ENCODE measurements at places on chromosomes 16 and 17.

- DNase-seq: peak; percentile 75
Observed at GRCh38 chr16:75105306-75106061, 11.1 kb downstream of the LDHD start.

- no peak for DNase-seq
Observed at GRCh38 chr17:82836823-82837357, 2.9 kb downstream of the ZNF750 start.

DNA sequence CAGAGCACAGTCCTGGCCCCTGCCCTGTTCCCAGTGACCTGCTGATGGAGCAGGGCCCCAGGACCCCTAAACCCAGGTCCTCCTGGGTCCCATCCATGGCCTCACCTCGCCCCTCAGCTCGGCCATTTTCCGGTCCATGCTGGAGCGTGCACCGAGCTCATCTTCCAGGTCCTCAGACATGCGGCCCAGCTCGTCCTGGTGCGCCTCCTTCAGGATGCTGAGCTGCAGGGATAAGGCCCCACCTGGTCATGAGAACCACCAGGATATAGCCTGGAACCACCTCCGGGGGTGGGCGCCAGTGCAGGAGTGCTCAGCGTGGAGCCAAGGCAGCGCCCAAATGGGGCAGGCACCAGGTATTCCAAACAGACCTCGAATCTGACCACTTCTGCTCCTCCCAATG, 17.9 kb downstream of the CCDC102A start:
- DNase-seq: no peak

DNA sequence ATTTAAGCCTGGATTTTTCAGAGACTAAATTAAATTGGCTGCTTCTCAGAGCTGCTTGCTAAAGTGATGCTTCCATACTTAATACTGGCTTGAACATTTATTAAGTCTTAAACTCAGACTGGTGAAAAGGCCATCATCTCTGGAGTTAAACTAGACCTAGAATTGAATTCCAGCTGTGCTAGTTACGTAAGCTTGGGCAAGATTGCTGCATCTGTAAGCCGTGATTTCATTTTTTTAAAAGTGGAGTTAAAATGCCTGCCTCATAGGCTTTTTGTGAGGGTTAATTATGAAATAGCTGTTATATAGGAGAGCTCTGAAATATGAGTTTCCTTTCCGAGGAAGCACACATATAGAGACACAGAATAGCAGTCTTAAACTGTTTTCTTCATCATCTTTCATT, 84.7 kb downstream of the VAT1L start:
- DNase-seq: no peak

DNA sequence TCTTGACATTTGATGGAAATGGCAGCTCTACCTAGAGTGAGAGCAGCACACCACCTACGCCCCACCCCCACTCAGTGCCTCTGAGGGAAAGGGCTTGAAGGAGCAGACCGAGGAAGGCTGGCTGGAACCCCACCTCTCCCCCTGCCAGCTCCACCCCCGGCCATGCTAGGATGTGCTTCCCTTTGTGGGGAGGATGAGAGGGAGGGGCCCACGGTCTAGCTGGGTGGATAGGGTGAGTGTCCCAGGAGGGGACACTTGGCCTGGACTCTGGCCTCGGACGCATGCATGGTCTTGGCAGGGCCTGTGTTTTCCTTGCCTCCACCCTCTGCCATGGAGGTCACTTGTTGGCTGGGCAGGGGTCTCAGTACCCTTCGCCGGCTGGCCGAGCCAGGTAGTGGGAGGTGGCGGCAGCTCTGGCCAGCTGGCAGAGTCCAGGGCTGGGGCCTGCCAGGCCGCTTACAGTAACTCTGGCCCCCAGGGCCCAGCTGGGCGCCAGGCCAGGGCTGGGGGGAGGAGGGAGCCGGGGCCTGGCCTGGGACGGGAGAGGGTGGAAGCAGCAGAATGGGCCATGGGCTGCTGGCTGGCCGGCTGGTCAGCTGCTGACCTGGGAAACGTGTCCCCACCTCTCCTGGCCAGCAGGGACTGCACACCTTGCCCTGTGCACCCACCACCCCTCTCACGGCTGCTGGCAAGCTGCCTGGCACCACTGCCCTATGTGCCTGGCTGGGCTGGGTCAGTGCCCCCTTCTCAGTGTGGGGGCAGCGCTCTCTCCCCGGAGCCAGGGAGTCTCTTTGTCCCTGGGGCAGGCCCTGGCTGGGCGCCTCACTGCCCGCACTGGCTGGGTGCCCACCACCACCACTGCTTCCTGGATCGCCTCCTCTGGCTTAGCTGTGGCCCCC, 23.0 kb downstream of the RARA start:
- peak; percentile 93 for DNase-seq

DNA sequence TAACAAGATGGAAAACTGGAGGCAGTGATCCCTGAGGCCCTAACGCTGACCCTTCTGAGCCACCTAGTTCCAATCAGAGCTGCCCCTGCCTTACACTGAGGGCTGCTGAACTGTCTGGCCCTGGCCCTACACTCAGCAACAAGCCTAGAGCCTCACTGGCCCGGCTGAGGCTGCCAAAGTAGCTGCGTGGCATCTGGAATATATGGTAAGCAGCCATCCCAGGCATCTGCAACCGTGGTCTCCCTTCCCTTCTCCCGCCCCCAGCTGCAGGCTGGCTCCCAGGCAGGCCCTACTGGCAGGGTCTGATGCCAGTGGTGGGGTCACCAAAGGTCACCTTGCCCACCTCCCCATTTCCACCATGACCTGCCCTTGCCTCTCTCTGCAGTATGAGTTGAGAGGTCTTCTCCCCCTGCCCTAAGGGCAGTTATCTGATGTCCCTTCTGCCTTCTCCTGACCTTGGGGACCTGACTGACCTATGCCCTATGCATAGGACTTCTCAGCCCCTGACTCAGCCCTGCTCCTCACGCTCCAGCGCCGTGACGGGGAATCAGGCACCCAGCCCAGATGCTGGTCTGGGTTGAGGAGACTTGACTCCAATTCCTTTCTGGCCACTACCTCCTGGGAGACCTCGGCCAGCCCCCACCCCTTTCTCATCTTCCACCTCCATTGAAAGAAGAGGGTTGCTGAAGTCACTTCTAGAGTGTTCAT, 45.3 kb downstream of the CPNE2 start:
- DNase-seq: no peak

- no peak for DNase-seq
Observed at GRCh38 chr16:2836646-2837508, 6.8 kb downstream of the ZG16B start.

DNA sequence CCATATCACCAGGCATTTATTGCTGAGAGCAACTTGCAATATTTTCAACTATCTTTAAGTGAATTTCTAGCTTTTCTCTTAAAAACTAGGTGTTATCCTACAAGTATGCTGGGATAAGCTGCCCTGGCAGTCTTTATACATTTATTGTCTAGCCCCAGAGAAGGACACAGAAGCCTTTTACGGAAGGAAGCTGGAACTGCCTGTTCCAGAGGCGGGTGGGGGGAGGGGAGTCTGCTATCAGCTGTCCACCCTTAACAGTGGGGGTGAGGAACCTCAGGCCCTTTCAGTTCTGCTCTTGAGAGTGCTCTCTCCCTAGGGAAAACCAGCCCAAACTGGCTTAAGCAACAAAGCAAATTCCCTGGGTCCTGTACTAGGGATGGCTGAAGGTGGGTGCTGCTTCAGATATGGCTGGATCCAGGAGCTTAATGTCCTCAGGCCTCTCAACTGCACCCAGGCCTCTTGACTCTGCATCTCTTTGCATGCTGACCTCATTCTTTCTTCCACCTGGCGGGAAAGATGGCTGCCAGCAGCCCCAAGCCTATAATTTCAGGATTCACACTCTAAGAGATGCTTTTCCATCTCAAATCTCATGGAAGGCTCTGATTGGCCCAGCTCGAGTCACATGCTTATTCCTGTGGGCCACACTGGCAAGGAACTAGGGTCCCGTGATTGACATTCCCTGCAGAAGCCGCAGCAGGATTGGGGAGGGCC, 16.6 kb downstream of the NAGPA start:
- DNase-seq: no peak

DNA sequence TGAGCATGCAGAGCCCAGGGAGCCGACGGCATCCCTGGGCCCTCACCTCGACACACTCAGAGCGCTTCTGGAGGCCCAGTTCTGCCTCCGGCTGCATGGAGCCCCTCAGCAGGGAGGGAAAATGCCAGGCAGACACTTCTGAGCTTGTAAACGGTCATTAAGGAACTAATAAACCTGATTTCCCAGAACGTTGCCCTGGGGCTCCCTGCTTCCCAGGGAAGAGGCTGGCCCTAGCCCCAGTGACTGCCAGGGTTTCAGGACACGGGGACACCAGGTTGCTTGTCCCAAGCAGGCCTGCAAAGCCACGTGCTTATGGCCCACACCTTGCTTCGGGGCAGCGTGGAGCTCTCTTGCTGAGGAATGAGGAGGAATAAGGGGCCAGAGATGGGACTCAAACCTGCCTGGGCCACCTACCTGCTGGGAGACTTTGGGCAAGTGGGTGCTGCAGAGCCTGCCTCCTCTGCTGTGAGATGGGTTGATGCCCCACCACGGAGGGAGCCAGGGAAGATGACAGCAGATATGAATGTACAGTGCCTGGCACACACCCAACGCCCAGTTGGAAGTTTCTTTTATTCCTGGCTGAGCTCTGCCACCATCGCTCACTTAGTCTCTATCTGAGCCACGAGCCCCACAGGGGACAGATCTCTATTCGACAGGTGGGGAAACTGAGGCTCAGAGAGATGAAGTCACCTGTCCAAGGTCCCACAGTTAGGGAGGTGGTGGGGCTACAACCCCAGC, 5.4 kb downstream of the RHBDF2 start:
- DNase-seq: no peak

- peak; percentile 46 for DNase-seq
Observed at GRCh38 chr17:81483085-81483861, 29.3 kb downstream of the ACTG1 start.

GRCh38 chr16:77540646-77541045, 105.8 kb upstream of the ADAMTS18 start:
- DNase-seq: no peak

- DNase-seq: no peak
Observed at GRCh38 chr17:48997103-48997826, at the start of gene IGF2BP1. Gene IGF2BP1, plus strand, starts transcription at chr17:48997385. Its CDS starts 361 bp downstream, at chr17:48997746.

- DNase-seq: no peak
Observed at GRCh38 chr17:41178843-41179616, 1.0 kb upstream of the KRTAP4-2 start.

DNA sequence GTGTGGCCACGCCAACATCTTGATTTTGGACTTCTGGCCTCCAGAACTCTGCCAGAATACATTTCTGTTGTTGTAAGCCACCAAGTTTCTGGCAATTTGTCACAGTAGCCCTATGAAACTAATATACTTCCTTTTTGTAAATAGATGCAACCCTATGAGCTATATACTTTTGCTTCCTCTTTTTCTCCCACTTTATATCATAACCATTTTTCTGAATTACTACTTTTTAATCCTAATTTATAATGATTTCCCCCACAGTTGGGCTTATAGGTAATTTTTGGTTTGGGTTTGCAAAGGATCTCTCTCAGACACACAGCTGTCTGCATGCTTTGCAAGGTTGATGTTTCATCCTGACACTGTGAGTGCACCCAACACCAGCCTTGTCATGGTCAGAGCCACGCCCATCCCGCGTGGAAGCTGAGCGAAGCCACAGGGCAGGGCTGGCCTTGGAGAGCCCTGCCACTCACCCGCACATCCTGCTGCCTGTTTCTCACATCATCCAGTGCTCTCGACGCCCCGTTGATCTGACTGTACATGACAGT, 5.8 kb downstream of the TRIM25 start:
- DNase-seq: peak; percentile 86

GRCh38 chr16:56999409-57000270, 10.3 kb downstream of the NLRC5 start:
- DNase-seq: no peak

DNA sequence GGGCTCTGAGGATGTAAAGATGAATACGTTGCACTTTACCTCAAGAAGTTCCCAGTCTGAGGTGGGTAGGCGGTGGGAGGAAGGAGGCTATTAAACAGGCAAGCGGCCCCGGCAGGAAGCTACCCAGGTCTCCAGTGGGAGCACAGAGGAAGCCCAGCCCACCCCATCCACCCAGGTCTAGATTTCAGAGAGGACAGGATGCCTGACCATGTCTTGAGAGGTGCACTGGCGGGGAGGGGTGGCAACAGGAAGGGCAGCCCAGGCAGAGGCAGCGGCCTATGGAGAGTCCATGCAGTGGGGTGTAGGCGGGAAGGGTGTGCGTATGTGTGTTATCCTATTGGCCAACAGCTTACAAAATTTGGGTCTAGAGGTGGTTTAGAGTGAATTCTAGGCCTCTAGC, 13.9 kb downstream of the SARM1 start:
- DNase-seq: no peak

DNA sequence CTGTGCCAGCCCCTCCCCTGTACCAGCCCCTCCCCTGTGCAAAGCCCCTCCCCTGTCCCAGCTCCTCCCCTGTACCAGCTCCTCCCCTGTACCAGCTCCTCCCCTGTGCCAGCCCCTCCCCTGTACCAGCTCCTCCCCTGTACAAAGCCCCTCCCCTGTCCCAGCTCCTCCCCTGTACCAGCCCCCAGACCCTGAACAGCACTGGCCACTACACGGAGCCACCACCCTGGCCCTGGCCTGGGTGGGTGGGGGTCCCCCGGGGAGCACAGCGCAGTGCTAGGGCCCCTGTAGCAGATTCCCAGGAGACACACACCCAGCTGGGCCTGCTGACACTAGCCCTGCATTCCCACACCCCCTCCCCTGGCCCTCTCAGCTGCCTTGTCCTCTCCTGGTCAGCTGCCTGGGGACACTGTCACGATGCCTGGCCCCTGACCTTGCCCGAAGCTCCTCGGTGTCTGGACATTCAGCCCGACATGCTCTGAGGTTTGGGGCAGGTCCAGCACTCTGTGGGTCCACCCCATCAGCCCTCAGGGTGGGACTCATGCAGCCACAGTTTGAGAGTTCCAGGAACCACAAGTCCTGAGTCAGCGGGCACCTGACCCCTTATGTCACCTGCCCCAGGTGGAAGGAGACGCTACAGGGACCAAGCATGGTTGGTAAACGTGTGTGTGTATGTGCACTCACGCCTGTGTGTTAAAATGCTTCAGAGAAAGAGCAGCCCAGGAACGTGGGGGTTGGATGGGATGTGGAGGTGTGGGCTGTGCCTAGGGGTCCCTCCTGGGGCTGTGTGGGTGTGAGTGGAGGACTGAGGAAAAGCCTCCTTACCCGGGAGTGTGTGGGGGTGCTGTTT, 114.2 kb downstream of the METRNL start:
- DNase-seq: peak; percentile 50

DNA sequence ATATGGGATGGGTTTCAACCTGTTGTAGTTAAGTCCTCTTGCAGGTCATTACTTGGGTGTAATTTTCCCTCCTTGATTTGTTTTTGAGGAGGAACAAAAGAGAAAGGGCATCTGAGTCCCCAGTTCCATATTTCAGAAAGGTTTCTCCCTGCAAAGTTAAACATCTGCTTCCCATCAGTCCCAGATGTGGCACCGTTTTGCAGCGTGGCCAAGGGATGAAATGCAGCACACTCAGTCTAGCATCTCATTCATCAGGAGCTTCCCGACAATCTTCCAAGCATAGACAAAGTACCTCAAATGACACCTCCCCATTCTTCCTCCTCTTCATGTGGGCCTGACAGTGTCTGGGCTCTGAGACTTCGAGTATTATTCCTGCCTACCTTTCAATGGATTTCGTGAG, 363.7 kb upstream of the SOX9 start:
- no peak for DNase-seq
